ENCODE measurements at places on chromosomes 6 and 20.
A peak's percentile ranks its signal among the peaks of the same experiment; 100 is the strongest.

- DNase-seq, result no peak
These were observed 39.5 kb upstream of the CHD6 start for GRCh38 chr20:41657655-41658054.

DNA sequence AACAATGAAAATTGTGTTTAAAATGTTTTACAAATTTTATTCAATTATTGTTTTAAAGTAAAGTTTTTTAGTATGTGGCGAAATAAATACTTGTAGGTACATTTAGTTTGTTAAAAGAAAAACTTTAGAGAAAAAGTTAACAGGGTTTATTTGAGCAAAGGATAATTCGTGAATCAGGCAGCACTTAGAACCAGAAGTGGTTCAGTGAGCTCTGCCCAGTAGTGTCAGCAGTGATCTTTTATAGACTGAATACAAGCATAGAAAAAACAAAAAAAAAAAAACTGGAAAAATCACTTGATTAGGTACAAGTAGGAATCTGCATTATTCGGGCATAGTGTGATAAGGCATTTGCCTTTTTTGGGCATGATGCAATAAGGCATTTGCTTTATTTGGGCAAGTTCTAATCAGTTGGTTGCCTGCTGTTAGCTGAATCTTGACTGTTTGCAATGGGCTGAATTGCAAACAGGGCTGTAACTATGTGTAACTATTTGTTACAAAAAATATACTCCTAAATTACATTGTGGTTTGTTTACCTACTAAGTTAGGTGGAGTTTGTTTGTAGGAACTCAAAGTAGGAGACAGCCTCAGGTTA is 122.9 kb upstream of the MMS22L start:
- no peak for DNase-seq

DNA sequence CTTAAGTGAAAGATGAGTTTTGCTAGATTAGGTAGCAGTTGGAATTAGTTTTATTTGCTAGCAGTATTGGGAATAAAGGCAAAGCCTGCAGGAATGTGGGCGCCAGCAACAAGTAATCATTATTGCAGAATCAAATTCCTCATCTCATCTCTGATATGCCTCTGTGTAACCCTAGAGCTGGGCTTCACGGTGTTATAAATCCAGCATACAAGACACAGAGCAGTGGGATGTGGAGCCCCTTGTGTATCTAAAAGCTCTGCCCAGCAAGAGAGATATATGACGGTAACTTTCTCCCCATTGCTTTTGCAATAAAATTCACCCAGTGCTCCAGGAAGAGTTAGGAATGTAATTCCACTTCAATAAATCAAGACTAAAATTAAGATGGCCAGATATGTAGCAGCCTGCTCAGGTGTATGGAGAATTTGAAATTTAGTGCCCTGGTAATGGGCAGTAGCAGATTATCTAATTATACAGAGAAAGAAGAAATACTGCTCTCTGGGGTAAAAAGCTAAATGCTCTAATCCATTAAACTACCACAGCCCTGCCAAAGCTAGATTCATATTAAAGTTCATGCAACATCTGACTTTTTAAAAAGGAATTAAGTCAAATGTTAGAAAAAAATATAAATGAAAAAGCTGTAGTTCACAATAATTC is 5.6 kb upstream of the BLOC1S5 start:
- no peak for DNase-seq

- no peak for DNase-seq
These were observed 106.0 kb downstream of the SH3BGRL2 start for GRCh38 chr6:79737172-79737571.

GRCh38 chr6:55941702-55942101 is 66.3 kb upstream of the BMP5 start:
- DNase-seq, result no peak

GRCh38 chr6:44217332-44218143 is 812 bp downstream of the MYMX start:
- no peak for DNase-seq

- no peak for DNase-seq
These were observed 20.8 kb upstream of the EMILIN3 start for GRCh38 chr20:41387444-41387851.

GRCh38 chr20:50843331-50844276 is 48.7 kb downstream of the BCAS4 start:
- no peak for DNase-seq

DNA sequence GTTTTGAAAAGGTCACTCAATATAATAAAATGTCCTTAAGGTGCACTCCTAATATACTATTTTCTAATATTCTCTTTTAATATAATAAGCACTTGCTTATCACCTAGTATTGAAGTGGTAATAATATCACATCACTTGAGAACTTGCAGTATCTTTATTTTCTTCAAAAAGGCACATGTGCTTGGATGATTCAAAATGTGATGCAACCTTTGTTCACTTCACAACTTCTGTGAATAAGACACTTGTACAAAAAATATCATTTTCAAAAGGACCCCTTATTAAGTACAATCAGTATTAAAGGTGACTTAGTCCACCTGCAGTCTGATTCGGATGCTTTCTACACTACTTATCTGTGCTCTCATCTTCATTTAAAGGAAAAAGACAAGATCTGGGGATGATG is 3.4 kb downstream of the PRELID3B start:
- DNase-seq, result no peak

DNA sequence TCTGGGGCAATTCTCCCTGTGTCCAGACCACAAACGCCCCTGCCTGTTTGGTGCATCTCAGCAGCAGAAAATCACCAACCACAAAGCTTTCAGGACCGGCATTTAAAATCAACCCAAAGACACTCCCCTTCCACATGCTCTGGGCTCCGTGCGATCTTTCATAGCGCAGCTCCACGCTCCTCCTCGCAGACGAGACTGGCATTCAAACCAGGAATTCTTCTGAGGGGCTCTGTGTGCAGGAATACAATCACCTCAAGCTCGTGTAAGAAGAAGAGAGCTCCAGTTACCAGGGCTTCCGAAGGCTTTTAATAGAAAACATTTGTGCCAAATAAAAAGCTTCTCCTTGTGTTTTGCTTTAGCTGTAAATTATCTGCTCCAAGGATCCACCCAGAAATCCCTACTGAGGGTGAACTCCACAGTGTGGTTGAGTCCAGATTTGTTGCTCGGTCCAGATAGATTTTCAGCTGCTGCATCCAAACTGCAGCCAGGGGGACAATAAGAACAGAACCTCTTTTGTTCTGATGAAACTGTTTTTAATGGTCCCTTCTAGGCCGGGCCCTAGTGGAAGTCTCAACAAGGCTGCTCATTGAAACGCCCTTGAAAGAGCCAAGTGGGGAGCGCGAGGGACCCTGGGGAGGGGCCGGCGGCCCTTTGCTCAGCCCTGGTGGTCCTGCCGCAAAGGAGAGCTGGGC is 16.4 kb upstream of the BMP7 start:
- no peak for DNase-seq

DNA sequence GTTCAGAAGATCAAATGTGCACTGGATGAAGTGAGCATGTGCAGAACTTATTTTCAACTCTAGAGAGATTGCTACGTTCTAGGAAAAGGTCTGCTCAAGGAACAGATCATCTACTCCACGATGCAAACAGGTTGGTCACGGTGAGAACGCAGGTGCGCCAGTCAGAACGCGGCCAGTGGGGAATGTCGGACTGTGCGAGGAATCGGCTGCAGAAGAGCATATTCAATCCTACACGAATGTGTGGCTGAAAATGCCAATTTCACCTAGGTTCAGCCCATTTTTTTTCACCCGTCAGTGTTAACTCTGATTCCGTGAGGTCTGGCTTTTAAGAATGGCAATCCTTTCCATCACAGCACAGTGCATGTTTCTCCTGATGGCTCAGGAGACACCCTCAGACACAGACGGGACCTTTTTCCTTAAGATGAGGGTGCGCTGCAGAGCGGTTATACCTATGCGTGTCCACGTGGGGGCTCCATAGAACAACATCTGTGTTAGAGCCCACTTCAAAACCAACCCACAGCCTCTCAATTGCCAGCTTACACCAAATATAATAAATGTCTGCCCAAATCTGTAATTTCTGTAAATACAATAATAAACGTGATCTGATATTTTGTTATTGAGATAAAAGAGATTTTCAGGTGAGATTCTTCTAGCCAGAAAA is 250.4 kb downstream of the FOXA2 start:
- no peak for DNase-seq

GRCh38 chr20:25067102-25067987 is 9.4 kb upstream of the ACSS1 start:
- no peak for DNase-seq

GRCh38 chr6:88848870-88849269 is 114.5 kb downstream of the RNGTT start:
- no peak for DNase-seq

GRCh38 chr20:64256282-64256935 is 861 bp downstream of the PCMTD2 start:
- no peak for DNase-seq

- DNase-seq, result no peak
These were observed 427.5 kb downstream of the PHF3 start for GRCh38 chr6:64062960-64063683.

DNA sequence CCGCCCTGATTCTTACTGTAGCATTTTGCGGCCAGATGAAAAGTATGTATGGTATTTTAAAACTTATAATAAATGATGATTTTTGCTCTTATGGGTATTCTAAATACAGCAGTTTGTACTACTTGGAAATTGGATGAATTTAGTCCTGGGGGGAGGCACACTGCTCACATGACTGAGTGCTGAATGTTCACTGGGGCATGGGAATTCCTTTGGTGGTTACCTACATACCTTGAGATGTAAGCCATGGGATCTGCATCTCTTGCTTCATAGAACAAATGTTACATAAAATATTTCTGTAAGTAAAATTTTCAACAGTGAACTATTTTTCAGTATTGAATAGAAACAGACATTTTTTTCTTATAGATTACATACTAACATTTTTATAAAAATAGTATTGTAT is 71.1 kb downstream of the FIG4 start:
- no peak for DNase-seq

DNA sequence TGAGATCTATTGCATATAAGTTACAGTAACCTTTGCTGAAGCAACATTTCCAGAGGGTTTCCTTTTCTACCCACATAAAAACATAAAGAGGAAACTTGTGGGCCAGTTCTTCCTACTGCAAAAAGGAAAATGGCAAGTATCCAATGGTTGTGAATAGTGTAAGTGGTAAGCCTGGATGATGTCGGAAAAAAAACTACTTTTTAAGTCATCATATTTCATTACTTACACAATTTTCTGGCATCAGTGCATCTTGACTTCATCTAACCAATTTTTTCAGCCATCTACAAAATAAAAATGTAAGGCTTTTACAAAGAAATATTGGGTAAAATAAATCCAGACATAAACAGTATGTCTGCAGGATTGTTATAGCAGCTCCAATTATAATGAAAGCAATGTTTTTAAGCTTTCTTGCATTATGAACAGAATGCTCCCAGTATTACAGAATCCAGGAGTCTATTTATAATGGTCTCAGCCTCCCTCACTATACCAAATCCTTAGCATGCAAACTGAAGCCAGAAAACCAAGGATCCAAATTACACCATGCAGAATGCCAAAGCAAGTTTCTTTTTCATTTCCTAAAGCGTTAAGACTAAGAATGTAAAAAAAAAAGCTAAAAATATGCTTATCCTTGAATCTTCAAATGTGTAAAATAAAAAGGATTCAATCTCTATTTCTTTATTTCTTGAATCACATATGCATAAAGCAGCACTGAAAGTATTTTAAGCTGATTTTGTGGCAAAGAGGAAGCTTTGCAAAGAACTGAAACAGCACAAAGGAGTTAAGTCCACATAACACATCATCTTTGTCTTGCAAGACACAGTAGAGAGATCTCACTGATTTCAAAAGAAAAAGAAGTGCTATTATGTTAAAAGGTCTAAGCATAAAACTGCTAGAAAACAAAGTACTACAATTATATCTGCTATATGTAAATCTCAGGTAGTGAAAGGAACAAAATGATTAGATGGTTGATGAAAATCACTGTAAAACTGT is 126.8 kb upstream of the HMGCLL1 start:
- DNase-seq, result no peak

- peak; percentile 17 for DNase-seq
These were observed 45.9 kb upstream of the RALY start for GRCh38 chr20:33947709-33948295.

DNA sequence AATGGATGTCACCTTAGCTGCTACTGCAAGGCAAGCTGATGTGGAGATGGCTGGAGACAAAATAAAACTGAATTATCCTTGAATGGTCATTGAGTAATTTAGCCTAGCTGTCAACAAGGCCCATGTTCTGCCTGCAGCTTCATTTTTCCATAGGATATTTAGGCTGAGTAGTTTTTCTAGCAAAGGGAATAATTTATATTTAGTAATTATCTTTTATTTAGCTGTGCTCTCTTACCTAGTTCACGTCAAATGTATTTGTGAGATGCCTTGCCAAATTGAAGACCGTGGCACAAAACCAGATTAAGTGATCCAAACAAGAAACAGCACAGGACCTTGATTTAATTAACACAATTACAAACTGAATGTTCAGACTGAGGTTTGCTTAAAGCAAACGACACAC is 77.4 kb upstream of the CEP162 start:
- DNase-seq, result no peak

DNA sequence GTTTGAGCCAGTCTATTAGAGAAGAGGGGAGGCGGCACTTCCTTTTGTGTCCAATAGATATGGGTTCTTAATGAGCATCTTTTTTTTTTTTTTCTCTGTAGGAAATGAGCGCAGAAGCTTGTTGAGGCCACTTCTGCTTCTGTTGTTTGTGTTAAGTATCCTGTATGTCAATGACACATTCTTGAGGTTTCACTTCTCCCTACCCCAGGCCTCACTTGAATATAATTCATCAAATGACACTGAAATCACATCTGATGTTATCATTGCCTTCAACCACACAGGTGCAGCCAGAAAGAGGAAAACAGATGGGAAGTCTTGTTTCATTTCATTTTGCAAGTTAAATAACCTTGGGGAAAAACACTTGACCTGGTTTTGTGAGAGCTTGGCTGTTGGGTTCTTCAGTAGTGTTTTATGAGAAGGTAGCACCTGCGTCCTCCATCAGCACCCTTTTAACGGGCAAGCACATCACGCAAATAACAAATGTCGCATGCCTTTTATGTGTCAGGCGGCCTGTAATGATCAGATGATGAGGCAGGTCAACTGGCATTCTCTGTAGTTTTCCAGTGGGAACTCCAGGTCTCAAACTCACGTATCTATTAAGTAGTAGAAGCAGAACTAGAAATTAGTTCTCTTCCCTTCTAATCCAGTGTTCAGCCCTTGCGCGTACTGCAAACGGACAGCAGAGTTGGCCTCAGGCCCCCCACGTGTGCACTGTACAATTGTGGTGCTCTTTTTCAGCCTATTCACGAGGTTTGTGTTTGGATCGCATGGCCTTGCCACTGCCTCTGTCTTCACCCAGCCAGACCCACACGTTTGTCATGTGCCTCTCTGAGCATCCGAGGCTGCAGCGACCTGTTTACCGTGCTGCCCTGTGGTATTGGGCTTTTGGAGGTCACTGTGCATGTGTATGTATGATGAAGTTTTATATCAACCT is 23.5 kb downstream of the PLEKHG1 start:
- no peak for DNase-seq

DNA sequence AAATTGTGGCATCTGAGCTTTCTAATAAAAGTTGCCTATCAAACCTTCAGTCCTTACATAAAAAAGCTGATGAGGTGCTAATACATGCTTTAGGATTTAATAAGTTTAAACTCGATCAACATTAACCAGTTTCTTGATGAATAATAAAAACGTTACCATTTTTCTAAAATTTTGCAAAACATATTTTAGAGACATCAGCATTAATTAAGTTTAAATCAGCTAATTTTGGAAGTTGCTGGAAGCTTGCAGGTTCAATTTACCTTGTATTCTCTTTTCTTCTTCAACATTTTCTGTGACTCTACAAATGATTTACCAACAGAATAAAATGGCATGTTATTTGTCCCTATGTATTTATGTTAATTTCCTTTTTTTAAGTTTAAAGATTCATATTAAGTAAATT is 365.3 kb upstream of the OPRM1 start:
- no peak for DNase-seq

All from central memory CD8-positive, alpha-beta T cell (primary cell).